Right ventricle myocardium inferior (tissue), 1 donor: ENCODE measurements at places on chromosomes 11 and 22. TPM values are rescaled to one million over a fixed set of nuclear protein-coding genes. Genes with fewer than 3 reads are reported as not detected.
A peak's percentile ranks its signal among the peaks of the same experiment; 100 is the strongest.

- no peak for DNase-seq
Observed at GRCh38 chr11:131327421-131327820, 43.0 kb upstream of the NTM start.

- no peak for DNase-seq
Observed at GRCh38 chr11:96122601-96123074, 198.7 kb upstream of the MTMR2 start.

- DNase-seq = no peak
Observed at GRCh38 chr11:27783701-27784355, 83.6 kb upstream of the BDNF start.

The KCNK7 gene
- 0.43 TPM for total RNA-seq

- no peak for DNase-seq
Observed at GRCh38 chr11:93775289-93775688, 8.8 kb upstream of the MED17 start.

GRCh38 chr11:21710809-21711208 lies 482.1 kb upstream of the ANO5 start:
- DNase-seq = no peak

DNA sequence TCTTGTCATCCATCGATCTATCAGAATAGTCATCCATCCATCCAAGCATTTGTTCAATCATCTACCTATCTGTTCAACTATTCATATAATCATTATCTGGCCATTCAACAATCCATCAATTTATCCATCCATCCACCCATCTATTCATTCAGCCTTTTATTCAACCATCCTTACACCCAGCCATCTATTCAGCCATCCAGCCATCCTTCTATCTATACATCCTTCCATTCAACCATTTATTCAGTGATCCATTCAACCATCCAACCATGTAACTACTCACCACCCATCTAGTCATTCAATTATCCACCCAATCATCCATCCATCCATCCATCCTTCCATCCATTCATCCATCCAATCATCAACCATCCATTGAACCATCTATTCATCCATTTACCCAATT lies 106.8 kb downstream of the CEP164 start:
- no peak for DNase-seq

The OR6X1 gene
- not detected for total RNA-seq

The CASP5 gene
- total RNA-seq = not detected

The B3GAT1 gene
- total RNA-seq = 0.16 TPM

GRCh38 chr22:23913306-23913660 lies 19.1 kb downstream of the MIF start:
- no peak for DNase-seq

GRCh38 chr22:27625769-27626674 lies 175.5 kb downstream of the MN1 start:
- no peak for DNase-seq

DNA sequence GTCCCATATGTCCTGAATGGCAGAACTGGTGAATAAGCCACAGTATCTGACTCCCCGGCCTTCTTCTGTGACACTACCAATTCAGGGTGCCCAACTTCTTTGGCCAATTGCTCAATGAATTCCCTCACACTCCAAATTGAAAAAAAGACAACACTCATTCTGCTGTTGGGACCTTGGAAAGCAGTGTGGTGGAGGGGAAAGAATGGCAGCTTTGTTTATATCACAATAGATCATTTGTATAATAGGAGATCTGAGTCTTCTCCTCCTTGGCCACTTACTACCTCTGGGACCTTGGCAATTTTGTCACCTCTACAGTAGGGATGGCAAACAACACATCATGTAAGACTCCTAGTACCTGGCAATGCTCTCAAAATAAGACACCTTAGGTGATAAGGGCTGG lies 64.6 kb downstream of the OPCML start:
- no peak for DNase-seq

DNA sequence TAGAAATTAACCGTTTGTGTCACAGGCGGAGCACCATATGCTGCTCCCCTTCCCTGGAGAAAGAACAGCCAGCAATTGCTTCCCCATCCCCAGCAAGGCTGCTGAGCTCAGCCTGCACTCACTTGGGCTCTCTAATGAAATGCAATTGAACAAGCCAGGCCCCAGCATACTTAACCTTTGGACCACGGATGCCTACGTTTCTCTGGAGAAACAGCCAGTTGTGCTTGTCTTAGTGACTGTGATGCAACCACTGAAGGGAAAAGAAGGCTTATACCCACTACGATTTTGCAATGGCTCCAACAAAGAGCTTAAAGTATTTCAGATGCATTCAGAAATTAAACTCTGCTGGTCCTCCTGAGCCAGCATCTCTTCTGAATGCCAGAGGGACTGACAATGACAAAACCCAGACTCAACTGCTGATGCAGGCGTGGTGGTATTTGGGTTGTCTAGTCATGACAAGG lies 51.3 kb upstream of the SESN3 start:
- no peak for DNase-seq

GRCh38 chr11:41320653-41321052 lies 138.8 kb downstream of the LRRC4C start:
- no peak for DNase-seq

DNA sequence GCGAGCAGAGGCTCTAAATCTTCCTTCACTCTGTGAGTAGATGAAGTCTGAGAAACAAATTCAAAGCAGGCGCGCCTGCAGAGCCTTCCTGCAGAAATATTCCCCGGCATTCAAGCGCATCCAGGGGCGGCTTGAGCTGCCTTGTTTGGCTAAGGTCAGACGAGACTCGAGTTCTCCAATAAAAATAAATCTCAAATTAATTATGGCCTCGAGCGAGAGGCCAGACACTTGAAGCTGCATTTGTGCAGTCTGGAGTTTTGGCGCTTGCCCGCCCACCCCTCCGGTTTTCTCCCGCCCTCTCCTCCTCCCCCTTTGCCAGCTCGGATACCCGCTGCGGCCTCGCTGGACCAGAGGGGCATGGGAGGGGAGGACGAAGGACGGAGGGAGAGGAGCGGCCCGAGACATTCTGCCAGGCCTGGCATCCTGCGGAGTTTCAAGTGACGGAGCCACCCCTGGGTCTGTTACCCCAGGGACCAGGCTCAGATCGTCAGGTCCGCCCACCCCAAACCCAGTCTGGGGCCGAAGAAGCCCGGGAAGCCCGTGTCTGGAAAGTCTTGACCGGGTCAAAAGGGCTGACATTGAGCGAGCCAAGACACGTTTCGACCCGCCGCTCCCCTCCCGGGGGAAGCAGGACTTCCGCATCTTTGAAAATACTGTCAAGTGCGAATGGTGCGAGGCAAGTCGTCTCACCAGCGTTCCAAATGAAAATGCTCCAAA lies 3.8 kb upstream of the FLI1 start:
- DNase-seq = peak; percentile 64

- DNase-seq = no peak
Observed at GRCh38 chr11:12066056-12066798, 44.2 kb upstream of the MICAL2 start.

The PLAAT2 gene
- total RNA-seq = 0.92 TPM

The TP53I11 gene
- total RNA-seq = 59.1 TPM

The LRRC74B gene
- not detected for total RNA-seq

DNA sequence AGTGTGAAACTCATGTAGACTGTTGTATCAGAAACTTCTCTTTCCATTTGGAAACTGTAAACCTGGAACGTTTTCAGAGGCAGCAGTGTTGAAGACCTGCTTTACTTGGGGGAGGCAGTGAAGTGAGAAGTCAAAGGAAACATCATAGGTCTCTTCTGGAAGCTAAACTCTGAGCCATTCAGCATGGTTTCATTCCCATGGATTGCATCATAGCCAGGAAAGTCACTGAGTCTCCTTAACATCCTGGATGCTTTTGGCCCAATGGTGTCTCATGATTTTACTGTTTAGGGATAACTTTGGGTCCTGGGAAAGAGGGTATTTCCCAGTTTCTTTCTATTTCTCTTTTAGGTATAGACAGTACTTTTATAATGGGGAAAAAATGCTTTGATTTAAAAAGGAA lies 153.2 kb upstream of the E2F8 start:
- DNase-seq = no peak

The SYNGR1 gene
- total RNA-seq = 40.5 TPM

- DNase-seq = no peak
Observed at GRCh38 chr11:34145847-34146381, 40.5 kb downstream of the NAT10 start.

DNA sequence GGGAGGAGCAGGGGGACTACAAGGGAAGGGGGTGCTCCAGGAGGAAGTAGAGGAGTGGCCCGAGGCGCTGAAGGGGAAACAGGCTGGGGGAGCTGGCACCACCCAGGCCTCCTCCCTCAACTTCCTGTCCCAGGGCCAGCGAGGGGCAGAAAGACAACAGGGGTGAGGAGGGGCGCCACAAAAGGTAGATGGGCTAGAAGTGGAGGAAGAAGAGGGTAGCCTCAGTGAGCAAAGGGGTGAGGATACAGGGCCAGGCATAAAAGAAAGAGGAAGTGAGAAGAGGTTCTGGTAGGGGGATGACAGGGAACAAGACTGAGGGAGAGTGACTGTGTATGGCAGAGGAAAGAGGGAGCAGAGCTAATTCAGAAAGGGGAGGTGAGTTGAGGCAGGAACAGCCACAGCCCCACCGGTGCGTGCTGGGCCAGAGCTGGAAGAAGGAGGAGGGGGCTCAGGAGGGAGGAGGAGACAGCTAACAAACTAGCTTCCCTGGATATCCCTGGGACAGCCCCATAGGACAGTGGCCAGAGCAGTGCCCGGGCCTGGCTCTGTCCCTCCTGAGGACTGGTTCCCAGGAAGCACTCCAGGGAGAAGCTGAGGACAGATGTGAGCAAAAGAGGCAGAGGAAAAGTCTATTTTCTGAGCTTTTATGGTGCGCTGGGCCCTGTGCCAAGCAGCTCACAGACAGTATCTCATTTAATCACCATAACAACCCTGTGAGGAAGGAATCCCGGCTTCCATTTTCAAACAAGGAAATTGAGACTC lies 8.5 kb downstream of the DCHS1 start:
- peak; percentile 72 for DNase-seq

The UBE4A gene
- 32.0 TPM for total RNA-seq

GRCh38 chr22:38655519-38656255 lies 505 bp downstream of the FAM227A start:
- DNase-seq = peak; percentile 68

- peak; percentile 87 for DNase-seq
Observed at GRCh38 chr11:130601141-130601540, 152.7 kb downstream of the ADAMTS15 start.

DNA sequence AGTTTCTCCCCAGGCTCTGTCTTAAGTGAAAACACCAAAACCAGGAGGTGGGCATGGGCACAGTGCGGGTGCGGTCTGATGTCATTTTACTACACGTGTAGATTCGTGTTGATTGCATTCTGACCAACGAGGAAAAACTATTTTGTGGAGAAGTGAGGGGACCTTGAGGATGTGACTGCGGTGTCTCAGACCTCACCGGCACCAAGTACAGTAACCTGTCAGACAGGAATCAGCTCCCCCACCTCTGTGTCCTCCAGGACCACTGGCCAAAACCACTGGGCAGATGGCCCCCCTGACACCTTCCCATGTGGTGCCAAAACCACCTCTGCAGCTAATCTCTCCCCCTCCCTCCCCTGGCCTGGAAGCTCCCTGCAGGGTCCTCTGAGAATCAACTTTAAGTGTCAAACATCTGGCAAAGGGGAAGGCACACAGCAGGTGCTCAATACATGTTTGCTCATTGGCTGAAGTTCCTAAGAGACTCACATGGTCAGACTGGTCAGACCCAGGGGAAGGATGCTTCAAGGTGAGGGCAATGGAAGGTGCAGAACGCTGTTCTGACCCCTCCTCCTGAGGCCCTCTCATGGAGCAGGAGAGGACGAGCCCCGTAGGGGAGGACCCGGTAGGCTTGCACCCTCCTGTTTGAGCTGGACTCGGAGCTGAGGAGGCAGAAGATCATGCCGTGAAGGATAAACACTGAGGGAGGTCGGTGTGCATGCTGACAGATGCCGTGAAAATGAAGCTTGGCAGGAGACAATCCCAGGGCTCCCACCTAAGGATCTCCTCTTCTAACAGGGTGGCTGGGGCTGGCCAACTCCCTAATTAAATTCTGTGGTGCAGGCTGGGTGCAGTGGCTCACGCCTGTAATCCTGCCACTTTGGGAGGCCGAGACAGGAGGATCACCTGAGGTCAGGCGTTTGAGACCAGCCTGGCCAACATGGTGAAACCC lies 129.9 kb downstream of the MPPED1 start:
- no peak for DNase-seq

The CELF1 gene
- total RNA-seq = 96.2 TPM

- no peak for DNase-seq
Observed at GRCh38 chr11:87187930-87188329, 150.2 kb downstream of the TMEM135 start.

- no peak for DNase-seq
Observed at GRCh38 chr11:9066433-9066925, 24.9 kb downstream of the SCUBE2 start.

GRCh38 chr11:30786256-30787110 lies 200.3 kb upstream of the MPPED2 start:
- DNase-seq = no peak

DNA sequence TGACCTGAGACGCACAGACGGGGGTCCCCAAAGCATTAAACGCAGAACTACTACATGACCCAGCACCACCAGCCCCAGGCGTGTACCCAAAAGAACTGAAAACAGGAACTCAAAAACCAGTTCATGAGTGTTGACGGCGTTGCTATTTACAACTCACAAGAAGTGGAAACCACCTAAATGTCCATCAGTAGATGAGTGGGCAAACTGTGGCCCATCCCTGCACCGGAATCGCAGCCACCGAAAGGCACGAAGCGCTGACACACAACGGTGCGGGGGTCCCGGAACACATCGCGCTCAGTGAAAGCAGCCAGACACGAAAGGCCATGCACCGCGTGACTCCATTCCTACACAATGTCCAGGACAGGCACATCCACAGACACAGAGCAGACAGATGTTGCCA lies 79.2 kb downstream of the TRMU start:
- no peak for DNase-seq

GRCh38 chr22:32998373-32998772 lies 59.8 kb downstream of the SYN3 start:
- no peak for DNase-seq

The UBQLNL gene
- 0.24 TPM for total RNA-seq

GRCh38 chr11:69337211-69337721 lies 43.3 kb downstream of the MYEOV start:
- no peak for DNase-seq

The PRG3 gene
- total RNA-seq = not detected
